NCI-H1048 (cell line): ENCODE measurements at places on chromosomes 6 and 20.

GRCh38 chr6:162408826-162409535 is 318.6 kb downstream of the PRKN start:
- DNase-seq, result no peak

DNA sequence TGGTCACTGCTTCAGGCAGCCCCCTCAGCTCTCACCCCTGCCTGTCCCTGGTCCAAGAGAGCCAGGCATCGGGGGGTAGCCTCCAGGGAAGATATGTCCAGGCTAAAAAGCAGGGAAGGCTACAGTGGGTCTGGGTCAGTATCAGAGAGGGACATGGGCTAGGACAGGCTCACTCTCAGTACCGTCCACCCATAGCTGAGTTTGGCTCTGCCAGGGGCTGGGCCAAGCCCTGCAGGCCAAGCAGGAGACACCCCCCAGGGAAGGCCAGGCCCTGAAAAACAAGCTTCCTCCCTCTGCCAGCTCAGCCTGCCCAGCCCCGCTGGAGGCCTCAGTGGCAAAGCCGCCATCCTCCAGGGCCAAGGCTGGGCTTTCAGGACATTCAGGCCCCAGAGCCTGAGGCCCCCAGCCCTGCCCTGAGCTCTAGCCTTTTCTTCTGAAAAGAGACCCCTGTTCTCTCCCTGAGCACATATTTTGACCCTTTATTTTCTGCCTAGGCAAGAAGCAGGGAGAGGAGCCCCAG is 28.6 kb upstream of the TGM2 start:
- no peak for DNase-seq

- no peak for DNase-seq
Observed at GRCh38 chr6:45722876-45723275, 292.8 kb downstream of the CLIC5 start.

DNA sequence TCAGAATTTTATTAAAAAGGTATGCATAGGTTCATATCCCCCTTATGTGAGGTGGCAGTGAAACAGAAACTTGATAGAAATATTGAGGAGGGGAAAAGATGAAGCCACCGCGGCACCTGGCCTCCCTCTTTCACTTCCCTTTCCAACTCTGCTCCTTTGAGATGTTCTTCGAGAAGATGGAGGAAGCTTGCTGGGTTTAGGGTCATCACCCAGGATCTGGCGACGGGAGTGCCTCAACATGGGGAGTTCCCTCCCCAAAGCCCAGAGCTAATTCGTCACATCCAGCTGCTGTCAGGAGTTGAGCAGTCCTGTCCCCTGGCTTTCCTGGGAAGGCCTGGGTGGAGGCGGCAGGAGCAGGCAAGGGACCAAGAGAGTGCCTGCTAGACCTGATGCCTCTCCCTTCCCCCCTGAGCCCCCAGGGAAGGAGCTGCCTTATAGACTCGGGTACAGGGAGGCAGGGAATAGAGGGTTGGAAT is 29.1 kb downstream of the RREB1 start:
- no peak for DNase-seq

DNA sequence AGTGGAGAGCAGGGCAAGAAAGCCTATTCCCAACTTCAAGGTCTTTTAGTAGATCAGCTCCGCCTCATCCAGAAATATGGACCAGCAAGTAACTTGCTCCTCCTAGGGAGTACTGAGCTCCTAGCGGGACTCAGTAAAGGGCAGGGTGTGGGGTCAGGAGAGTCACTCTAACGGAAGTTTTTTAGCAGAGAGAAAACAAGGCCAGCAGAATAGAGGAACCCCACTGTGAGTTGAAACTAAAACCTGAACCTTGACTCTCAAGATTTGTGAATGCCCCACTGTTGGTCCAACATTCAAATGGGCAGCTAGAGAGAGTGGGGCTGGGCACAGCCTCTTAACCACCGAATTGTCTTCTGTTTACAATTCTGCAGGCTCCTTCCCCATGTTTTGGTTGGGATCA is 244.8 kb downstream of the FARS2 start:
- DNase-seq, result no peak

DNA sequence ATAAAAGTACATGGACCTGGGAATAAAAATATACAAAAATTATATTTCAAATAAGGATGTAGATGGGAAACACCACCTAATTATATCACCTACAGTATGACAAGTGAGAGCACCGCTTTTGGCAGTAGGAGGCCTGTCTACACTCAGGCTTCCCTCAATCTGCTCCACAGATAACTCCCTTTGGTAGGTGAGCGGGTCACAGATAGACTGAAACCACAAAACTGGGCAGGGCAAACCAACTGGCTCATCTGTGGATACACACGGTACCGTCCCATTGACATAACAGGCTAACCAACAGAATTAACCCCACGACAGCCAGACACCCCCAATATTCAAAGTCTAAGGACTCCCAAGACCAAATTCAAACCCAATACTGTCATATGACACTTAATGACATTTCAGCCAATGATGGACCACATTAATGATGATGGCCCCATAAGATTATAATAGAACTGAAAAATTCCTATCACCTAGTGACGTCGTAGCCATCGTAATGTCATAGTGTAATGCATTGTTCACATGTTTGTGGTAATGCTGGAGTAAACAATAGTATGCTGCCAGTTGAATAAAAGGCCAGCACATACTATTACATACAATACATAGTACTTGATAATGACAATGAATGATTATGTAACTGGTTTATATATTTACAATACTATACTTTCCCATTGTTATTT is 109.7 kb downstream of the MBOAT1 start:
- DNase-seq, result no peak

- DNase-seq, result no peak
Observed at GRCh38 chr20:9099372-9099771, 30.5 kb downstream of the PLCB4 start.

GRCh38 chr20:3014662-3015061 is 28.8 kb upstream of the GNRH2 start:
- DNase-seq, result no peak

DNA sequence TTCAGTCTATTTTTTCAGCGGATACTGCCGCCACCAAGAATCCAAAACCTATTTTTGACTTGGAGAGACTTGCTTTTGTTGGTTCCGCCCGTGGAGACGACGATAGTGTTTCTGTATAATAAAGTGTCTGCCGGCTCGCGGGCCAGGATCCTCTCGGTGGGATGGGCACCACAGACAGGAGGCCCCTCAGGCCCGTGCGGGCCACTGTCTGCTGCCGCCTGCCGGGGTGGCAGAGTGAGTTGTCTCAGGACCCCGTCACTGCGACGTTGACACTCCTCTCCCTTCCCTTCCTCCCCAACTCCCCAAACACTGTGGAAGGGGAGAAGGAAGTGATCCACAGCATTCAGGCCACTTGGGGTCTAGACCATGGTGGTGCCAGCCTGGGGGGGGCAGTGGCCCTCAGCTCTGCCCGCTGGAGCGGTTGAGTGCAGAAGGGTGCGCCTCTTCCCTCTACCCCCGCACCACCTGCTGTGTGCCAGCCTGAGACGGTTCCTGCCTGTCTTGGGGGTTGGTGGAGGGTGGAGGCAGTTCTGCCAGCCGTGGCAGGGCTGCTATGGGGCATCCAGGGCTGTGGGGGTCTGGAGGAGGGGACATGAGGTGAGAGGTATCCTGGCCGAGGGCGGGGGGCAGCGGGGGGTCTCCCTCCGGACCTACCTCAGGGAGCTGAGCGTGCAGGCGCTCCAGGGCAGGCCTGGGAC is 17.5 kb downstream of the RBM38 start:
- no peak for DNase-seq
